ENCODE measurements at places on chromosomes 4 and X. TPM values are rescaled to one million over a fixed set of nuclear protein-coding genes. Genes with fewer than 3 reads are reported as not detected.

NAA15 gene
- 8.7 TPM for polyA plus RNA-seq

RAB40AL gene
- 0.19 TPM for polyA plus RNA-seq

BCORL1 gene
- polyA plus RNA-seq: 3.3 TPM

XPNPEP2 gene
- polyA plus RNA-seq: 0.55 TPM

SMARCA5 gene
- polyA plus RNA-seq: 9.1 TPM

XK gene
- polyA plus RNA-seq: 2.6 TPM

NDNF gene
- polyA plus RNA-seq: 2.8 TPM

KLB gene
- 0.08 TPM for polyA plus RNA-seq

CASK gene
- 2.9 TPM for polyA plus RNA-seq

RAB40A gene
- polyA plus RNA-seq: 0.11 TPM

NAP1L5 gene
- polyA plus RNA-seq: 5.3 TPM

RNF150 gene
- 55.9 TPM for polyA plus RNA-seq

Measured in heart left ventricle (tissue), 16 donors.